ENCODE measurements at places on chromosomes 12 and 14.
A peak's percentile ranks its signal among the peaks of the same experiment; 100 is the strongest.

DNA sequence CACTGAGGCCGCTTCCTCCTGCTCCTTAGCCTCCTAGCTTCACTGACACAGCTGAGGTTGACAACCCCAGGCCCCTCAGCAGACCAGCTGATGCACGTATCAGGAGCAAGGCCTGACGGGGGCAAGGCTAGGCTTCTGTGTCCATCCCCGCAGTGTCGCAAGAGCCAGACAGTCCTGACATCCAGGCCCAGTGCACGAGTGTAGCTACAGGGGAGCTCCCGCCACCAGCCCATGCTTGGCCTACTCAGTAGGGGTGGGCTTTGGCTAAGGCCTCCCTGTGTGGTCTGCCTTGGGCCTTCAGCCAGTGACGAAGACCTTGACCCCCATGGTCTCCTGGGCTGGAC, 179.1 kb downstream of the DPF3 start:
- DNase-seq = no peak

GRCh38 chr12:22238211-22238610, 96.3 kb downstream of the ST8SIA1 start:
- DNase-seq = no peak

DNA sequence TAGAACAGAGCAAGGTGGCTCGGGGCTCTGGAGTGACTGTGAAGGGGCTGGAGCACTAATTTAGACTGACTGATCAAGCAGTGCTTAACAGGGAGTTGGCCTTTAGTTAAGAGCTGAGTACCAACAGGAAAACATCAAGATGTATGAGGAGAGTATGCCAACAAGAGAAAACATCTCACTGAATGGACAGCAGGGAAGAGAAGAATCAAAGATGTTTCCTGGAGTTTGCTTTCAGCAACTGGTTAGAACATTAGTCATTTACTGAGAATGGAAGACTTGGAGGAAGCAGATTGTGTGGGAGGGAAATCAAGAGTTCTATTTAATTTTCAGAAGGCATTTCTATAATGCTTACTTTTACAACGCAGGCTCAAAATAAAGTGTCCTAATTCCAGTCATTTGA, 259.3 kb downstream of the ADAMTS20 start:
- no peak for DNase-seq

- no peak for DNase-seq
These were observed 160.5 kb downstream of the KITLG start for GRCh38 chr12:88419794-88420193.

GRCh38 chr14:36591482-36591881, 9.1 kb upstream of the NKX2-8 start:
- DNase-seq = no peak

DNA sequence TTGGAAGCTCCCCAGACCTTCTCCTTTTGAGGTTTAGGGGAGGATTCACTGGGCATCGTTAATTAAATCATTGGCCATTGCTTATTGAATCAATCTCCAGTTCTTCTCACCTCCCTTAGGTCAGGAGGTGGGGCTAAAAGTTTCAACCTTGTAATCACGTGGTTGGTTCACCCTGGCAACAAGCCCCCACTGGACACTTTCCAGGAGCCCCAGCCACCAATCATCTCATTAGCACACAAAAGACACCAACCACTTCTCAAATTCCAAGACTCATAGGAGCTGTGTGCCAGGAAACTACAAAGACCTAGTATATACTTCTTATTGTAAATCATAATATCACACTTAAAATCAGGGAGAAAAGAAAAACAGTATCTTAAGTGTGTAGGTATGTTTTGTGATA, 94.6 kb upstream of the PLEKHA5 start:
- no peak for DNase-seq

- no peak for DNase-seq
These were observed 17.3 kb downstream of the KLRK1 start for GRCh38 chr12:10372559-10372958.

- DNase-seq = peak; percentile 60
These were observed 30.4 kb downstream of the DLGAP5 start for GRCh38 chr14:55160989-55161388.

DNA sequence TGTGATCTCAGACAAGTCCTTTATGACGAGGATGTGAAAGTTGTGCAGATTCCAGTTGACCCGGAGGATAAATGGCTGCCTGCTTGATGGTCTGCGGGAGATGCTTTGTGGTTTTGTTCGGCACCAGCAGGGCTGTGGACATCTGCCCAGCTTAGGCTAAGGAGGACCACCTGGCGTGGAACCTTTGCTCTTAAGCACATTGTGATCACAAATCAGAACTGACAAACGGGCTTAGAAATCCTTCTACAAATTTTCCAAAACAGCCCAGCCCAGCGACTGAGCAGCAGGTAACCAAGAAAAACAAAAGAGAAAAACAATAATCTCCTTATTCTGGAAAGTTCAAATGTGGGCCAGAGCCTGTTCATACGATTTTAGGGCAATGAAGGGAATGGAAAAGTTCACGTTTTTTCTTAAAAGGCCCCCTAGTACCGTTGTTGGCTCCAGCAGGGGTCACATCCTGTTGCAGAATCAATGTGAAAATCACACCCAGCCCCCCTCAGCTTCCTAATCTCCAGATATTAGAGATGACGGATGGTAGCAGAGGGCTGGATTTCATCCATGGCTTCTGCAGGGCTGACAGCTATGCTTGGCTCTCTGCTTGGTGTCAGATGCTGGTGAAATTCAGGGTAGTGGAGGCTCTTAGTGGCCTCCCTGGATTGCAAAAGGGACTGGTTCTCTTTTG, 81.1 kb upstream of the RFLNA start:
- no peak for DNase-seq

GRCh38 chr12:96197503-96198272, 3.5 kb downstream of the ELK3 start:
- DNase-seq = peak; percentile 99
